ENCODE measurements at places on chromosomes 7 and 10.

- no peak for DNase-seq
Measured at GRCh38 chr10:50497758-50498157, 126.0 kb downstream of the SGMS1 start.

- no peak for DNase-seq
Measured at GRCh38 chr7:106866298-106867281, 1.5 kb downstream of the PIK3CG start.

DNA sequence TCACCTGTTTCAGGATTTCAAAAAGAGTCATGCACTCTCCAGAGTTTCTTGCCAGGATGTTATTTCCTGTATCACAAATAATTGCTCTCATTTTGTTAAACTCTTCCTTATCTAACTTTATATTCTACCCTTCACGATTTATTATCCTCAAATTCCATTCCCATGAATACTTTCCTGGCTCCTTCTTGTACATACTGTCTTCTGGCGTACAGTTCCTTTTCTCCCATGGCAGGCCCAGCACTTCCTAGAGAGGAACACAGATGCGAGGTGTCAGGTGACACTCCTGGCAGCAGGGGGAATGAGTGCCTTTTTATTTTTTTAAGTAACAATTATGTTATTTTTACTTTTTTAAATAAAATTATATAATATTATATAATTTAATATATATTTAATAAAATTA, 411.9 kb downstream of the TFEC start:
- DNase-seq: no peak

DNA sequence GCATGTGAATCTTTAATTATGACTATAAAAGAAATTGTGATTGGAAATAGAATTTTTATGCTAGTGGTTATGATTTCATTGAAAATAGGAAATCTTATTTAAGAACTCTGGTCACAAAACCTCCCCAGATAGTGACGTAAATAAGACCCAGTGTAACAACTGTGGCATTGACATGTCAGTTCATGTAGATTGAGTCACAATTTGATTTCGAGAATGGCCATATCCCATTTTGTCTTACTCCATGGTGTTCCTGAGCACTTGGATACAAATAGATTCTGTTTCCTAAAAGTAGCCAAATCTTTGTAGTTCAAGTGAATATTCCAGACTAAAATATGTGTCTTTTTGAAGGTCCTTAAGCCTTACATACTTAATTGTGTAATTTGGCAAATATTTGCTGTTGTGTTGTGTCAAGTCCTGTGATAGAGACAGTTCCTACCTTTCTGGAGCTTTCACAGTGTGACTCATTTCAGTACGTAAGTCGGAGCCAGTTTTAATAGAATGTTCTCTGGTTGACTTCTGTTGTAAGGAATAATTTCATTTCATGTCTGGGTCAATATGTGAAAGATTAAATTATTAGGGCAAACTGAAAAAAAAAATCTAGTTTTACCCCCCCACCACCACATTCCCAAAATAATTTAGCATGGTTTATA, 37.1 kb upstream of the TOMM7 start:
- no peak for DNase-seq
